ENCODE measurements at places on chromosomes 5 and 9.

- no peak for DNase-seq
Observed at GRCh38 chr9:116924462-116925110, 237.5 kb downstream of the TRIM32 start.

DNA sequence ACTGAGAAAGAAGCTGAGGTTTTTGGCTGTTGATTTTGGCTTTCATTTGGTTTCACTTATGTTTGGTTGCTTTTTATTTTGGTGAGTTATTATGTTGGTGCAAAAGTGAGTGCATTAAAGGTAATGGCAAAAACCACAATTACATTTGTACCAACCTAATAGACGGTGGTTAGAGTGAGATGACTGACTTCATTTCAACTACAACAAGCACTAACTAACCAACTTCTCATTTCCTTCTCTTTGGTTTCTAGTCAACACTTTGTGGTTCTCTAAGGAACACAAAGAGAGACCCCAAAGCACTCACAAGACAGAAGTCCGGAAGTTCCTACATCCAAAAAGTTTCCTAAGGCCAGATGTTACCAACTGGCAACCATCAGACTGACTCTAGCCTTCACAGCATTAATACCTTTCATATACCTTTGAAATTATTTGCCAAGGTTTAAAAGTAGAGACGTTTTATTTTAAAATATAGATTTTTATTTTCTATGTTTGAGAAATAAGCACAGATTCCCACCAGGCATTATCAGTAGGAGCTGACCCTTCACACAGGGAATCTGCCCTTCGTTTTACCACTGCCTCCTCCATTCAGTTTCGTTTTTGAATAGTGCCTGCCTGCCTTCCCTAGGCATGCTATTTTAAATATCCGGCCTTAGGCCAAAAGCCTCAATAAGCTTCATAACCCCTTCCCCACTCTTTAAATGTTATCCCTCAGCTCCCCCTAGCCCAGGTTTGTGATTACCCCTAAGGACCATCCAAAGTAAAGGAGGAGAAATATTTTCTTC lies 301.1 kb upstream of the PTGER4 start:
- peak; percentile 2 for DNase-seq

- no peak for DNase-seq
Observed at GRCh38 chr5:15558240-15558639, 58.3 kb downstream of the FBXL7 start.

- DNase-seq, result no peak
Observed at GRCh38 chr5:86070719-86071118, 547.0 kb upstream of the COX7C start.

DNA sequence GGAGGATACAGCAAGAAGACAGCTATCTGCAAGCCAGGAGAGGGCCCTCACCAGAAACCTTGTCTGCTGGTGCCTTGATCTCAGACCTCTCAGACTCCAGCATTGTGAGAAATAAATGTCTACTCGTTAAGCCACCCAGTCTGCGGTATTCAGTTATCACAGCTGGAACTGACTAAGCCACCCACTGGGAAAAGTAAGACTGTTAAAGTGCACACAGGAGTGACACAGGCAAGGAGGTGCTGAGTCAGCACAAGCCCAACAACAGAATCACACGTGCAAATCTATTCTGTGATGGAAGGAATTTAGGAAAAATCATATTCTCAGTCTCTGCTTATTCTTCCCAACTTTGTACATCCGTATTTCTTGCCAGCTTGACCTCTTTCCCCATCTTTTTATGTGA lies 200.0 kb downstream of the NR2F1-AS1 start:
- DNase-seq, result no peak

- no peak for DNase-seq
Observed at GRCh38 chr9:29701559-29701958, 2128.3 kb upstream of the C9orf72 start.

GRCh38 chr5:173205916-173206315 lies 29.1 kb downstream of the NKX2-5 start:
- DNase-seq, result no peak

GRCh38 chr9:121299467-121300282 lies 31.7 kb downstream of the GSN start:
- peak; percentile 53 for DNase-seq

GRCh38 chr9:18463991-18464390 lies 10.0 kb upstream of the ADAMTSL1 start:
- no peak for DNase-seq

GRCh38 chr5:149154650-149155049 lies 13.4 kb downstream of the ABLIM3 start:
- DNase-seq, result no peak

DNA sequence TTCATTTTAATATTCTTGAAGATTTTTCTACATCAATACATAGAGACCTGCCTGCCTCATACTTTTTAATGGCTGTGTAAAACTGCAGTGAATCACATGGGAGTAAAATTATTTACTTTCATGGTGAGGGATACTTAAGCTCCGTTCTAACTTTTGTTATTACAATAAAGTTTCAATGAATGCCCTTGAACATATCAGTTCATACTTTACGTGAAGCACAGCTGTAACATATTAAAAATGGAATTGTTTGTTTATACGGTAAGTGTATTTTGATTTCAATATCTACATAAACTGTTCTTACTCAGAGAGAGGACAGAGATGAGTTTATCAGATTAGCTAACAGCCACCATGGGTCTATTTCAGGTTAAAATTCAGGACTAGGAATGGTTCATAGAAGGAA lies 155.1 kb downstream of the NR3C1 start:
- DNase-seq, result no peak

GRCh38 chr9:137975527-137975913 lies 97.9 kb downstream of the CACNA1B start:
- no peak for DNase-seq

DNA sequence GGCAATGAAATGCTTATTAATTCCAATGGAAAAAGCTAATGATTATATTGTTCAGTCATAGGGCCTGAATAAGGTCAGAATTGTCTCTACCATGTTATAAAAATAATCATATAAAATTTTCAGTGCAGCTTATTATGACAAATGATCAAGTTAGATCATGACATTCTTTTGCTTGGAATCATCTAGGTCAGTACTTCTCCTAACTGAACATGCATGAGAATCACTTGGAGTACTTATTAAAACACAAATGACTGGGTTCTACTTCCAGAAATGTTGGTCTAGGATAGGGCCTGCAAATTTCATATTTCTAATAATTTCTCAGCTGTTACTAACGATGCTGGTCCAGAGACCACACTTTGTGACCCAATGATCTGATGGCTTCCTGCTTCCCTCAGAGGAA lies 806.0 kb upstream of the ZNF608 start:
- DNase-seq, result no peak

GRCh38 chr9:129737479-129738274 lies 15.2 kb downstream of the PTGES start:
- DNase-seq, result peak; percentile 88
